ENCODE measurements at places on chromosomes 7 and 10.

DNA sequence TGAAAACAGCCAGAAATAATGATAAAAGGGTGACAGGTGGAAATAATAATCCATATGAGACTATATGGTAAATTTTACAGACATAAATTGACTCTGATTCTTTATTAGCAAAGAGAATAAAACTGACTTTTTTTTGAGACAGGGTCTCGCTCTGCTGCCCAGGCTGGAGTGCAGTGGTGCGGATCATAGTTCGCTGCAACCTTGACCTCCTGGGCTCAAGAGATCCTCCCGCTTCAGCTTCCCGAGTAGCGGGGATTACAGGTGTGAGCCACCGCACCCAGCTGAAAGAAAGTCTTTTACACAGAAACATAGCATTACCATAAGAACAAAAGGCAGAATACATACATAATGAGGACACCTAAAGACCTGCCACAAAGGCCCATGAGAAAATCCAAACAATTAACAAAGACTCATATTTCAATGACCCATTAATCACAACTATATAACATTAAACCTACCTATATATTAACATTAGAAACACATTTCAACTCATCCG lies 51.5 kb upstream of the DIP2C start:
- no peak for DNase-seq

DNA sequence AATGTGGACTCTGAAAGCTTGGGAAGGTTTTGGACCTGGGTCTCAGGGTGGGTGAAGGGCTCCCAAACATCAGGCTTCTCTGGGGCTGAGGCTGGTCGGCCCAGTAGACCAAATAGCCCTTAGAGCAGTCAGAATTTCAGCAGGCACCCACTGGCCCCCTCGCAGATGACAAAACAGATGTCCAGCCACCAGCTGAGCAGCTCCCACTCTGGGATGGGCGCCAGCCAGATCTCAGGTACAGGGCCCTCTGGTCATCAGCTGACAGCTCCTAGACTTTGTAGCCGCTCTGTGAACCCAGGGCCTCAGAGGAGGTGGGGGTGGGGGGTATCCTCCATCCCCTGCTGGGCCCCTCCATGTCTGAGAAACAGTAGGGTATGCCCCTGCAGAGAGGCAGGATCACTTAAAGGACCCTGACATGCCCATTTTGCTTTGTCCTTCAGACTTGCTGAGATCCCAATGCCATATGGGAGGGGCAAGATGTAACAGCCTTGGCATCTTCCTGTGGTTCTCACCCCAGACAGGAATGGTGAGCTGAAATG lies 26.5 kb downstream of the HSPA12A start:
- no peak for DNase-seq

GRCh38 chr10:123548770-123549169 lies 117.4 kb upstream of the GPR26 start:
- DNase-seq = no peak

DNA sequence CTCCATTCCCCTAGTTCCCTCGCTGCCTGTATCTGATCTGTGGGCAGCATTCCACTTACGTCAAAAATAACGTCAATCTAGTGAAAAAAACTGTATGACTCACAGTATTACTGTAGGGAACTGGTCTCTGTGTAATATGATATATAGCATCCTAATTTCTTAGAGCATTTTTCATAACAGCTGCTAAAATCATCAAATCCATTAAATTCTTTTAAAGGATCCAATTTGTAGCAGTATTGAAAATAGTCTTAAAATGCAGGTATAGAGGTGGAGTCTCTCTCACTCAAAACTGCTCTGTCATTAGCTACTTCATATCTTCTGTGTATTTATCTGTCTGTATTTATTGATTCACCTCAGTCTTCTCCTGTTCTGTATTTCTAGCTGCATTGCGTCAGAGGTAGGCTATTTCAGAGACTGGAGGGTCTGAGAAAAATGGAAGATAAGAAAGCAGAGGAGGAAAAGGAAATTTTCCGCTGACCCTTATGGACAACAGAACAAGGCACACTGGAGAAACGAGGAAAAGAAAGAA lies 59.9 kb downstream of the PON1 start:
- no peak for DNase-seq

GRCh38 chr10:24205821-24206220 lies 3.1 kb upstream of the KIAA1217 start:
- no peak for DNase-seq

DNA sequence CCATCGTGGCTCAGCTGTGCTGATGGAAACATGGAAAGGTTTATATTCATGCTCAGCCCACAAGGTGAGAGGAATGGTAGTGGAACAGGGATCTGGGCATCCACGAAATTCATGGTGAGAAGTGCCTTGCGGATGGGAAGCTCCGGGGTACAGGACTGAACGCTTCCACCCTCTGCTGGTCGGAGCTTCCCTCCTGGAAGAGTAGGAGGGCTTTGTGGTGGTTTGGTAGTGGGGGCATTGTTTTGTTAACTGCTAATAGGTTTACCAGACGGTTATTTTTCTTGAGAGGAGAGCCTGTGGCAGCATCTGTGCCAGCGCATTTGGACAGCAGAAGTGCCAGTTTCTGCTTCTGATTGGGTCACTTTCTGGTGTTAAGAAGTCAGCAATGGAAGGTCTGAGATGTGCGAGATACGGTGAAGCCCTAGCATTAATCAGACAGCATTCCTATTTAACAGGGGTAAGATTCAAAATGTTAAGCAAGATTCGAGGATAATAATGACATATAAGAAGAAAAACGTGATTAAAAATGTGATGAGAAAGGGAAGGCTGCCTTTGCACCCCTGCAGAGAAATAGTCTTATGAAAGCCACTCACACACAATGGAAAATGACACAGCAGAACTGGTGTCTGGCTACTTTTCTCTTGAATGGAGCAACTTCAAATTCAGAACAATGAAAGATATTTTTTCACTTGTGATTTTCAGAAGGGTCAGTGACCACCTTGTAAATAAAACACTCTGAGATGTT lies 17.7 kb downstream of the ABCA13 start:
- DNase-seq = no peak

GRCh38 chr7:157898802-157899505 lies 562.1 kb downstream of the DNAJB6 start:
- no peak for DNase-seq

GRCh38 chr7:148084138-148084537 lies 506.4 kb upstream of the C7orf33 start:
- peak; percentile 82 for DNase-seq

- DNase-seq = no peak
Observed at GRCh38 chr7:43888993-43889945, 17.1 kb downstream of the URGCP start.

GRCh38 chr10:47309408-47310089 lies 9.6 kb downstream of the GDF10 start:
- DNase-seq = peak; percentile 1

- DNase-seq = no peak
Observed at GRCh38 chr7:112996331-112996871, 90.2 kb downstream of the GPR85 start.

DNA sequence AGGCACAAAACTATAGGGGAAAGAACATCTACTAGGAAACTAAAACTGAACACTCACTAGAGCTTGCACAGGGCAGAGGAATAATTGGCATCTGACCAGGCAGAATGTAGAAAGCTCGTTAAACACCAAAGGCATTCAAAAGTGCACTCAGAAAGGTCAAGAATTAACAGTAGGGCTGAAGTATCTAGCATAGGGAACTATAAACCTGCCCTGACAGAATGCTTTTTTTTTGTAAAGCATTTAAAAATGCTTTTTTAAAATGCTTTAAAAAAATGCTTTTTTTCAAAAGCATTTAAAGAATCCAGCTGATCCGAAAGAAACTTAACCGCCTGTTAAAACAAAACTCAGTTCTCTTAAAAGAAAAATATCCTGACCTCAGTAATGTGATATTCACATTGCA lies 74.6 kb upstream of the EGFR start:
- no peak for DNase-seq

DNA sequence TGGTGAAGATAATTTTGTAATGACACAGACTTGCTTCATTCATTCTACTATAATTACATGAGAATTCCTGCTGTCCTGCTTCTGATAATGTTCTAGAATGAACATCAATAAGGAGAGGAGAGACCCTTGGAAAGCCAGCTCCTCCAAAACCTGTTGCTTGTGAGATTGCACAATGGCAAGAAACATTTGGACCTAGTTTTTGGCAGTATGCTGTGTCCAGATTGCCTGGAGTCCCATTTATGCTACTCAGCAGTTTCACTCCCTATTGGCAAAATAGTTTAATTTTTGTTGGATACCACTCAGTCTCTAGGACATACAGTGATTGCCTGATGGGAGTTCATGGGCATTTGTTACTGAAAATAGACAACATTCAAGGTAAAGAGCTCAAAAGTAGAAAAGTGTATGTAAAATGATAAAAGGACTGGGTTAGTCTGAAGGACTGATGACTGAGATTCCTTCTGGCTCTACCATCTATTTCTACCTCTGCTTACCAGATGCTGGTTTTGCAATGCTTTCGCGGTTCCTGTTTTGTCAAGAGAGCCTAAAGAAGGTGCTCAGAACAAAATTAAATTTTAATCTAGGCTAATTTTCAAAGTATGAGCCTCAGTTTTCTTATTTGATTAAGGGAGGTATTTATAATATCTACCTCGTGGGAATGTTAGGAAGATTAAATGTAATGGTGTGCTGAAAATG lies 8.0 kb upstream of the ACTR3B start:
- DNase-seq = no peak

- no peak for DNase-seq
Observed at GRCh38 chr10:77297393-77297739, 340.2 kb downstream of the KCNMA1 start.

GRCh38 chr10:7606951-7607404 lies 59.8 kb downstream of the ITIH5 start:
- no peak for DNase-seq

All from NCI-H1694 (cell line).